ENCODE measurements at places on chromosomes 1 and 21.

DNA sequence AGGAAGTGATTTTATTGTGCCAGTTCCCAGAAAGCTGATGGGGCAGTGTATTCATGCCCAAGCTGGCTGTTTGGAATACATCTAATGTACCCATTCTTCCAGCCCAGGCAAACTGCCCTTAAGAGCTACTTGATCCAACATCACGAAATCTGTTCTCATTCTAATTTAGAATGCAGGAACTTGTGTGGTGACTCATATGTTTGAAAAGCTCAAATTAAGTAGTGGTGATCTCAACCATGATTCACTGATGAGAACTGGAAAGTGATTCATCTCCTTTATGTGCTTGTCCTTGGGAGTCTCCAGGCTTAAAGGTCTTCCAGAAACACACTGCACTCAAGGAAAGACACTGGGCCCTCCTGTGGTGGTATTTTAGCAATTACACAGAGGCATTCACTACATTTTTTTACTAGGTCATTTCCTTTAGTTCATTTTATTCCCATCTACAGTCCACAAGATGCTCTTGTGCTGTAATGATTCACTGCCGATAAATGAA is 65.4 kb downstream of the RPE65 start:
- no peak for DNase-seq

- no peak for DNase-seq
These were observed 16.0 kb downstream of the QSOX1 start for GRCh38 chr1:180170546-180171151.

DNA sequence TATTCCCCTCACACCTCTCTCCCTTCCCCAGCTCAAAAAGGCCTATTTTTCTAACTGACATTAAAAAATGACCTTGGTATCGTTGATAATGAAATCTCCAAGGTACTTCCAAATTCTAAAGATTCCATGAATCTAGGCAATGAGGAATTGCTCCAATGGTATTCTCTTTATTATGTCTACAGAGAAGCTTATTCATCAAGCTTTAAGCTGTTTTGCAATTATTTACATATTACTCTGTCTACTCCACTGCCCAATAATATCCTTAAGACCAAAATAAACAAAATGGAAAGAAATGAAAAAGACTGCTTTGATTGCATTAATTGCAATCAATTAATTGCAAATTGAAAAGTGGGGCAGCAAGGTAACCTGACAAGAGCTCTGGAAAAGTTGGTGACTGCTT is 7.9 kb downstream of the PLPP3 start:
- DNase-seq = no peak

- no peak for DNase-seq
These were observed 103.3 kb downstream of the GDAP2 start for GRCh38 chr1:117826119-117826518.

DNA sequence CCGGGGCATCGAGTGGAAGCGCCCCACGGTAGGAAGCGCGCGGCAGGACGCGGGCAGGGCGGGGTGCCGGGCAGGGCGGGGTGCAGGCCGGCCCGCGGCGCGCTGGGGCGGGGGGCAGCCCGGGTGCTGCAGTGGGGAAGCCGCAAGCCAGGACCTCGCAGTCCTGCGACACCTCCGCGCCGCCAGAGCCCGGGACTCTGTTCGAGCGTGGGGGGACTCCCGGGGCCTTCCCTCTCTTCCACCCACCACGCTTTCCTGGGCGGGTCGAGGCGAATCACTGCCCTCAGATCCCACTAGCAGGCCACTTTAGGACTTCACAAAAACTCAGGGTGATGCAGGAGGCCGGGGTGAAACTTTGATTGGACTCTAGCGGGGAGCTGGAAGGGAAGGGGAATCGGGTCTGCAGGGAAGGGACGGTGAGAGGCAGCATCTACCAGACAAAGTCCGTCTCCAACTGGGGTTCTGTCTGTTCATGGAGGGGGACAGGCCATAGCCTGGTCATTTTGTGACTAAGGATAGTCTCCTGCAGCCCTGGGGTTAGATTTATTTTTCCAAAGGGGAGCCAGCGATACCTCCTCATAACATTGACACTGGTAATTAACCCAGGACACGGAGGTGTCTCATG is 623 bp downstream of the CAPN2 start:
- DNase-seq = no peak

DNA sequence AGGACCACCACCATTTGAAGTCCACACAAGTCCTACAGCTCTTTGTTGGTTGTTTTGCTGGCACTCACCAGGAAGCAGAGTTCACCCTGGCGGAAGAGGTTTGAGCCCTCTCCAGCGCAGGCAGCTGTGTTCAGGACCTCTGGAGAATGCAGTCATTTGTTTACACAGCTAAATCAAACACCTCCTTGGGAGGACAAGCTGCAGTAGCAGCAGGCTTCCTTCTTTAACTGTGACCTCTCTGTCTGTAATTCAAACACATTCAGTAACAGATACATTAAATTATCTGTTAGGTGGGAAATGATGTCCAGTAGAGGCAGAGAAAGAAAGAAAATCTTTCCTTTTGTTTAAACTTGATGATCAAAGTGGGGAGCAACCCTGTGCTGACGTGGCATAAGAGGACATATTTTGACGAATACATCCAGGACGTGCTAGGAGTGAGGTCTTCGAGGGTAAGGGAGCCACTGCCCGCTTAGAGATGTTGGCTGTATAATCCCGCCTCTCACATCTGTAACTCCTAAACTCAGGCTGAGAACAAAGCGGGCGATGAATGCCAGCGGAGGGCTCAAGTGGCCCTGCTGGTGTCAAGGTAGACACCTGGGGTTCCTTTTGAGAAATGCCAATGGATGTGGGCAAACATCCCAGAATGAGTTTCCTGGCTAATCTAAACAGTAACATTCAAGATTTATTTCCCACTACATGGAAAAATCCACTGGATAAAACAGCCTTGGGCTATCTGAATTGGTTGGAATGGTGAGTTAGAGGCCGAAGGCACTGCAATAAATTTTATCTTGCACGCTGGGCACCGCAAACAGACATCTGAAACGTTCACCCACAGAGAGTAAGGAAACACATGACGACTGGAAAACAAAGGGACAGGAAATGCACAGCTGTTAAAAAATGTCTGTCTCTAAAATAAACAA is 51.7 kb downstream of the ABCA4 start:
- no peak for DNase-seq

- DNase-seq = no peak
These were observed 92.4 kb upstream of the DPT start for GRCh38 chr1:168821434-168821833.

- DNase-seq = peak; percentile 69
These were observed 18.2 kb upstream of the MSTO1 start for GRCh38 chr1:155591770-155592169.

GRCh38 chr1:172326136-172326535 is 94.3 kb upstream of the C1orf105 start:
- no peak for DNase-seq

- no peak for DNase-seq
These were observed 100.0 kb downstream of the URB2 start for GRCh38 chr1:229726061-229726460.

DNA sequence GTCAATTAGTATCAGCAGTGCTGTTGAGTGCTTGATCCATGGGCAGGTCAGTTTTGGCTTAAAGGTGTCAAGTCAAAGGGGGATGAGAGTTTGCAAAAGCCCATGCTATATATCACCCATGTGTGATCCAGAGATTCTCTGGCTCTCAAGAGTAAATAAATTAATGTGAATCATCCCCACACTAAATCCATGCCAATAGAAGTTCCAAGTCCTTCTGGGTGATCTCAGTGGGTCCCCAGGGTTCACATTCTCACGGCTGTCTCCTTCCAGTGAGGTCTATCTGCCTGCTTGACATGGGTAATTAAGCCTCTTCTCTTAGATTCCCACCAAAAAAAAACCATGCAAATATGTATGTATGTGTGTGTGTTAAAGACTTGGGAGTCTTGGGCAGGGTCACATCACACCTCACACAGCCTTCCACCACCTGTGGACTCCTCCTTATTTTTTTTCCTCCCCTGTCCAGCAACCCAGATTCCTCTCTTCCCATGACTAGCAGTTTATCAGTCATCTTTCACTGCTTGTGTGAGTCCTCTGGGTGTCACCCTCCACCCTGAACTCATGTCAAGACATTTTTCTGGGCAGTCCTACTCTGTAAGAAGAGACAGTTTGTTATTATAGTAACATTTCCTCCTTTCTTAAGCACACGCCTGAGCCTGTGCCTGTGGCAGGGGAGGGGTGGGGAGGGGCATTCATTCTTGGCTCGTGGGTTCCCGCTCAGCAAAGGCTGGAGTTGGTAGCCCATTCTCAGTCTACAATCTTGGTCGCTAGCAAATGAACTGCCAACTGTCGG is 14.3 kb upstream of the S100A11 start:
- no peak for DNase-seq

DNA sequence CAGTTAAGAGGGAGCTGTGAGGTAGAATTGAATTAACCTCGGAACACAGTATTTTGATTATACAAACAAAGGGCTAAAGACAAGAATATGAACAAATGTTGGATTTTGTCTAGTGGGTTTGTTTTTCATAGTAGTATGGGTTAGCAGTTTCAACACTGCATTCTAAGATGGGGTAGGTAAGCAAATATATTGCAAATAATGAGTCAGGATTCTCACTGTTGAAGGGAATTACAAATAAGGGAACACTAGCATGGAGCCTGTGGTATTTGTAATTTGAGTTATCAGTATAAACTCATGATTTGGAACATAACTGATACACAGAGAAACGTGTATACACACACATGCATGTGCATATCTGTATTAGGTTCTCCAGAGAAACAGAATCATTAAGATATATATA is 44.5 kb downstream of the CD55 start:
- no peak for DNase-seq

DNA sequence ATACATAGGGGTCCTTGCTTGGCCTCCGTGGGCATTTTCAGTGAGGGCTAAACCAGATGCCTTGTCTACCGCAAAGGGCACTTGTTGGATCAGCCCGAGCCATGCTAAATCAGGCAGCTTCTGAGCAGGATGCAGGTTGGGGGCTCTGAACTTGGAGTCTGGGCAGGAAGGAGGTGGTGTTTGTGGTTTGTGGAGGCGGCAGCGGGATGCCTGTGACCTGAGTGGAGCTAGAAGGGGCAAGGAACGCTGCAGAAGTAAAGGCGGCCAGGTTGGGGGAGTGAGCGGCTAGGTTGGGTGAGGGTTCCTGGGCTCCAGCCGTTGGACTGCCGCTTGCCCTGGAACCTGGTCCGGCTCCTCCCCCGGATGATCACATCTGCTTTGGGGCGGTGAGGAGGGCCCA is 183.9 kb downstream of the CAMTA1 start:
- no peak for DNase-seq

DNA sequence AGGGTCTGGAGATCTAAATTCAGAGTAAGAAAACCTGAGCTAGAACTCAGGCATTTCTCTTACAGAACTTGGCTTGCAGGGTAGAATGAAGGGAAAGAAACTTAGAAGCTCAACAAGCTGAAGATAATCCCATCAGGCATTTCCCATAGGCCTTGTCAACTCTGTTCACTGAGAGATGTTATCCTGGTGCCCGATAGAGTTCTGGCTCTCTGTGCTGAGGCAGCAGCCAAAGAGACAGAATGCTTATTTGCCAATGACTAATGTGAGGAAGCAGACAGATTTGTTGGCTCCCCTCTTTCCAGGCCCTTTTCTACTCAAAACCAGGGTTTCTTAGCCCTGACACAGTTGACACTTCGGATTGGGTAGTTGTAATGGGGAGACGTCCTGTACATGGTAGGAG is 22.3 kb upstream of the TRIM45 start:
- DNase-seq = no peak

DNA sequence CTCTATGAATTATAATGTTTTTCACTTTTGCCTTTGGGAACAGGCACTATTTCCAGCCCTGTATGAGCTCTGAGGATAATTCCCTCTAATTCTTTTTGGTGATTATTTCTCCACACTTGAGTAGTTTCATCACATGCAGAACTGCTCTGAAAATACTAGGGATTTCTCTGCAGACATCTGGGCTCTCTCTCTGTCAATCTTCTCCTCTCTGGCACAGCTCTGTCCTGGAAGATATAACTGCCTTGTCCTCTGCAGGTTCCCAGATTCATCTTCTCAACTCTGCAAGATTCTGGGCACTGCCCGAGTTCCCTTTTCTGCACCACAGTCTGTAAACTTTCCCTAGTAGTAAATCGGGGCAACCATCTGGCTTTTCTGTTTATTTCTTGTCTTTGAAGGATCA is 131.3 kb upstream of the FMN2 start:
- DNase-seq = no peak

- no peak for DNase-seq
These were observed 57.5 kb upstream of the IPO9 start for GRCh38 chr1:201771466-201771865.

- DNase-seq = no peak
These were observed 8.9 kb downstream of the CACHD1 start for GRCh38 chr1:64478594-64479470.

DNA sequence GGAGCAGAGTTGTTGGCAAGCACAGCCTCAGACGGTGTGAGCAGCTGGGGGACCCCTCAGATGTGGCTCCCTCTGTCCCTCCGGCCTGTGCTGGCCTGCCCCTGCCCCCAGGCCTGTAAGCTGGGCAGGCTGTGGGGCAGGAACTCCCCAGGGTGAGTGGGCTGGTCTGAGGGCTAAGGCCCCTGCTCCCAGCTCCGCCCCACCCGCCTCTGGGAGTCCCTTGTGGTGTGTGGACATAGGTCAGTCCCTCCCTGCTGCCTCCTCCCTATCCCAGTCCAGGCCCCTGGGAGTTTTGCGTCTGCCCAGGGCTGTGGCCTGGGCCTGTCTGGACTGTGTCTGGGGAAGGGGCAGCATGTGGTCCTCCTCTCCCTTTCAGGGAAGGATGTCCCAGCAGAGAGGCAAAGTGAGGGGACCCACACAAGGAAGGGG is 3.6 kb upstream of the VWA1 start:
- DNase-seq = no peak

GRCh38 chr1:8831340-8831739 is 13.9 kb upstream of the RERE start:
- no peak for DNase-seq

DNA sequence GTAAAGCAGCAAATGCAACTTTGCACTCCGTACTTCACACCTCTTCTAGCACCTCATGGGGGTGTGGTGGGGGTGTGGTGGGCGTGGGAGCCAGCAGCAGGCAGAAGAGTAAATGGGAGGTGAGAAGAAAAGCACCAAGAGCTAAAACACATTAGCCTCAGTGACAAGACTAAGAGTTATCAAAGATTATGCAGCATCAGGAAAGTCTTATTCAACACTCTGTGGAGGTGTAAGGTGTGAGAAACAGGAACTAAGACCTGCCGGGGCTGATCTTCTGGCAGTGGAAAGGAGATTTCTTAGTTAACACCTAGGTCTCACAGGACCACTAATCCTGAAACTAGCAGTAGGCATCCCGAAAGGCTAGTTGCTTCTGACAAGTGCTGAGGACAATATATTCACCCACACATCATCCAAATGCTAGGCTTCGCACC is 9.9 kb downstream of the TGFBR3 start:
- DNase-seq = no peak

Data from NCI-H1930 (cell line).